ENCODE measurements at places on chromosomes 12 and 14. TPM values are rescaled to one million over a fixed set of nuclear protein-coding genes. Genes with fewer than 3 reads are reported as not detected.

Gene ACYP1
- 8.3 TPM for total RNA-seq

GRCh38 chr14:28762303-28762954, 4.2 kb upstream of the FOXG1 start:
- DNase-seq: no peak

Gene NGB
- not detected for total RNA-seq

GRCh38 chr12:65961190-65962035, 137.1 kb downstream of the HMGA2 start:
- DNase-seq: no peak

DNA sequence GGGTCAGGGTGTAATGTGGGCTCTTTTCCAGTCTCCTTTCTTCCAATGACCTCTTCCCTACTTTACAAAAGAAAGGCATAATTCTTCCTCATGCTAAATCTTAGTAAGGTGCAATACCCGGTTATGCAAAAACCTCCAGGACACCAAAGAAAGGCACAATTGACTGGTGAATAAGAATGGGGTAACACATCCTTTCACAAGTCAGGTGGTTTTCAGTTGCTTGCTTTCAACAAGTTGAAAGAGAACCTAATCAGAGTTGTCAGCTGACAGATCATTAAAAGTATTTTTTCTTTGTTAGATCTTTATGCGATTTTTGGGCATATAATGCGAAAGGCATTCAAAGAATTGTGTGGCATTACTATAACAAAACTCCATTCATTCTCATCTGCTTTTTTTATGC, 1.3 kb upstream of the AEBP2 start:
- no peak for DNase-seq

- DNase-seq: no peak
Observed at GRCh38 chr14:68574906-68575305, 218.0 kb downstream of the ZFP36L1 start.

GRCh38 chr12:11904124-11904523, 166.6 kb upstream of the BCL2L14 start:
- no peak for DNase-seq

DNA sequence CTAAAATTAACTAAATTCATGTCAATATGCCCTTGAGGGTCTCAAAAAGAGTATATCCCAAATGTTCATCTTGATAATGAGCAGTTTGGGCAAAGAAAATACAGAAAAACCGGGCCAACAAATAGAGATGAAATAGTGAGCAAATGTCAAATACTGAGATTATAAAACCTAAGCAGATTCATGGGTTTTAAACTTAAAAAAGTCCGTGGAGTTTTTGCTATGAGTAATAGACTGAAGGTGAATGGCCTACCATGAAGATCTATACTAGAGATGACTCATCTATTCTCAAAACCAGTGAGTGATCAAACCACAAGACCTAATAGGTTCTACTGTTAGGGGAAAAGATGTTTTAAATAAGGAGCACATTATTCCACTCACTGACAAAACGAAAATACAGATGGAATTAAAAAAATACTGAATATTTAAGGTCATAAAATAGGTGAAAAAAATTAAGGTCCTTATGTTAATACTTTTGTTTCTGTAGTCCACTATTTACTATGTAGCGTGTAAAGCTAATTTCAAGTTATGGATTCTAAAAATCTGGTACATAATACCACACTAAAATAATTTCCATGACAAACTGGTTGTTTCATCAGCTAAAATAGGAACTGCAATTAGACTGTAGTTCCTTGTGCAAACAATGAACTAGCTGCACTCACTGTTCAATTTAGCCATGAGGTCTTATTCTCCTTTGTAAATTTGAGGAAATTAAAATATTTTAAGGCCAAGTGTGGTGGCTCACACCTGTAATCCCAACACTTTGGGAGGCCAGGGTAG, 5.0 kb downstream of the HNRNPC start:
- DNase-seq: no peak

DNA sequence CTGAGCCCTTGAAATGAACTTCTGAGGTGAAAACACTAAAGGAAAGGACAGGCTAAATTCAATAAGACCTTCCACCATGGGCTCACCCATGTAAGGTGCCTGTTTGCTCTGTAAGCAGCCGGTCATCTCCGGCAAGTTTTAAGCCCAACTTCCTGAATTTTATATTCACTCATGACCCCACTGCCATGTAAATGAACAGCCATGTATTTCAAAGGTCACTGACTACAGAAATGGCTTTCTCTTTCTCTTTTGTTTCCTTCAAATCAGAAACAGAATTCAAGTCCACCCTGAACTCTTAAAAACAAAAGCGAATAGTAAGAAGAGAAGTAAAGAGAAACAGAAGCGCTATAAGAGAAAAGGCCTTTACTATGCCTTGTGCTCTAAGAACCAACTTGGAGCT, 61.7 kb upstream of the OVCH1 start:
- no peak for DNase-seq

DNA sequence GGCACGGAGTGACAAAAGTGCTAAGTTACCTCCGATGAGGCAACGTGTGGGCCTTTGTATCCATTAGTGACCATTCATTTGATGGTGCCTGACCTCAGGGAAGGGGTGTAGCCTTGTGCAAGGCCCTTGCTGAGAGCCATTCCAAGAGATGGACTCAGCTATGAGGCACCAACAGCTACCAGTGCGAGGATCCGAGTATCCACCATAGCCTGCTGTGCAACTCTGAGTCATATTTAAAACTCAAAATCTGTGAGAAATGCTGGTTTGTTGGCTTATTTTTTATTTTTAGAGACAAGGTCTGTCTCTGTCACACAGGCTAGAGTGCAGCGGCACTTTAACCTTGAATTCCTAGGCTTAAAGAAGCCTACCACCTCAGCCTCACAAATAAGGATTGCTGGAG, 25.1 kb upstream of the WNK1 start:
- no peak for DNase-seq

DNA sequence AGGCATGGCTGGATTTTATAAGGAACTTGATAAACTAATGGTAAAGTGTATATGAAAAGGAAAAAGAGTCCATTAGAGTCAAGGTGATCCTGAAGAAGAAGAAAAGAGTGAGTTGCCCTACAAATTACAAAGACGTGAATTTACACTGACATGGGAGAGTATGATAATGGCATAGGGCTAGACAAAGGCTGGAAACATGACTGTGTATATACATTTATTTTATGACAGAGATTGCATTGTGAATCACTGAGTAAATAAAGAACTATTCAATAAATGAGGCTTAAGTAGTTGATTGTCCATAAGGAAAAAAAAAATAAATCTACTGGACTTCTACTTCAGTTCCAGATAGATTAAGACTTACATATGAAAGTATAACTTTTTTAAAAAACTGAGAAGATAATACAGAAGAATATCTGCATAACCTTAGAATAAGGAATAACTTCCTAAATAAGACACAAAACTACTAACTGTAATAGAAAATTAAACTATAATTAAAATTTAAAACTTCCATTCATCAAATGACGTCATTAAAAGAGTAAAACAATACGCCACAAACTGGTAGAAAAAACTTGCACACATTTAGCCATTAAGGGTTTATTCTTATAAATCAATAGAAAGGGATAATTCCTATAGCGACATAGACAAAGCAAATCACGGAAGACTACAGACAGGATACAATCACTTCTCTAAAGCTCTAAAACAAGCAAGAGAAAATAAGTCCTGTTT, 278.5 kb downstream of the NOVA1 start:
- no peak for DNase-seq

Gene CPNE6
- not detected for total RNA-seq

GRCh38 chr14:90577661-90578282, 180.9 kb downstream of the CALM1 start:
- DNase-seq: no peak

GRCh38 chr14:51395361-51395849, 155.4 kb downstream of the TMX1 start:
- peak; percentile 22 for DNase-seq

DNA sequence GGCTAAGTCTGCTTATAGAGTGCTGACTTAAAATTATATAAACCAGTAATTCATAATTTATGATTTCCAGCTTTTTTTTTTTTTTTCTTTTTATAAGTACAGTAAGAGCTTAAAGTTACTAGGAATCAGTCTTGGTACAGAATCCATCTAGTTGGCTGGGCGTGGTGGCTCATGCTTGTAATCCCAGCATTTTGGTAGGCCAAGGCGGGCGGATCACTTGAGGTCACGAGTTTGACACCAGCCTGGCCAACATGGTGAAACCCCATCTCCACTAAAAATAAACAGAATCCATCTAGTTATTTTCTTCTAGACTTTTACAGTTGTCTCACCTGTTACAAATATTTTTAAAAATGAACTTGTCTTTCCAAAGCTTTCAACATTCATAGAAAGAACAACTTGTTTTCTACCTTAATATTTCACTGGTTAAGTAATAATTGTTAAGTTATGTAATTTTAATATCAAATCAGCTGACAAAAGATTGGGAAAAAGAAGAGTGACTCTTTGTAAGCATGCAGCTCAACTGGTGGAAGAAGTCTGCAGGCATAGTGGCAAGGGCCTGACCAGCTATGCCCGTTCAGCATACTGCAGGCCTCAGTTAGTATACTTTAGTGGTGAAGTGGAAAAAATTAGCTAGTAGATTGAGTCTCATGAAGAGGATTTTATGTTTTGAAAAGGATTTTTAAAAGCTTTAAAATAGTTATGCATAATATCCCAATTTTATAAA, 17.4 kb upstream of the PSMA3 start:
- DNase-seq: no peak

Gene CISTR
- total RNA-seq: not detected

DNA sequence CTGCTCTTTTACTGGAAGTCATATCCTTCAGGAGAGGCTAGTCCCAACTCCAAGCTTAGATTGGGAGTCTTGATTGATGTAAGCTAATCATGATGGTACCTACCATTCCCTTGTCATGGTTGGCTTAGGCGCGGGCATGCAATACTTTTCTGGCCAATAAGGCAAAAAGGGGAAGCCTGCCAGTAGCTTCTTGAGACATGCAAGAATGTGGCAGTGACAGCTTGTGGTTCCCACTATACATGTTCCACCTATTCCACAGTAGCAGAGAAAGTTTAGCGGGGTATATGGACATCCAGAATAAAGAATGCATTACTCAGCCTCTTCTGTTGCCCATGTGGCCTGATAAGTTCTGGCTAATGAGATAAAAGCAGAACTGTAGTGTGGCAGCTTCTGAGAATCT, 55.0 kb downstream of the AP5M1 start:
- no peak for DNase-seq

DNA sequence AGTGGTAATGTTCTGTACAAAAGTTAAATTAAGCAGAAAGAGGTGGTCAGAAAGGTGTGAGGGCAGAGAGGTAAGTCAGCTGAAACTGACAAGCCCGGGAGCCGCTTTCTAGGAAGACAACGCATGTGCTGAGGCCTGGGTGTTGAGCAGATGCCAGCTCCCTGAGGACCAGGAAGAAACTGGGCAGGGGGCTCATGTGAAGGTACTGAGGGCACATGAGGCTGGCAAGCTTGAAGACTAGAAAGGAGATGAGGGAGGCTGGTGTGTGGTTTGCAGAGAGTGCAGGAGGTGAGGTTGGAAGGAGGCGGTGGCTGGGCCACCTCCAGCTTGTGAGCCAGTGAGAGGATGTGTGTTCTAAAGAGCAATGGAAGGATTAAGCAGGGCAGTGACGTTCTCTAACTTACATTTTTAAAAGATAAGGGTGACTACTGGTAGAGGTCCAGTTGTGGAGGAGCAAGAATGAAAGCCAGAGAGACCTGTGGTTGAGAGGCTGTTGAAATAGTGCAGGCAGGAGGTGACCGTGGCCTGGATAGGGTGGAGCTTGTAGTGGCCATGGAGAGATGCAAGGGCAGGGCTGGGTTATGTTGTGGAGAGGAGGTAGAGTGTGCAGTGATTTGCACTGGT, 29.1 kb downstream of the ZNF664 start:
- no peak for DNase-seq

DNA sequence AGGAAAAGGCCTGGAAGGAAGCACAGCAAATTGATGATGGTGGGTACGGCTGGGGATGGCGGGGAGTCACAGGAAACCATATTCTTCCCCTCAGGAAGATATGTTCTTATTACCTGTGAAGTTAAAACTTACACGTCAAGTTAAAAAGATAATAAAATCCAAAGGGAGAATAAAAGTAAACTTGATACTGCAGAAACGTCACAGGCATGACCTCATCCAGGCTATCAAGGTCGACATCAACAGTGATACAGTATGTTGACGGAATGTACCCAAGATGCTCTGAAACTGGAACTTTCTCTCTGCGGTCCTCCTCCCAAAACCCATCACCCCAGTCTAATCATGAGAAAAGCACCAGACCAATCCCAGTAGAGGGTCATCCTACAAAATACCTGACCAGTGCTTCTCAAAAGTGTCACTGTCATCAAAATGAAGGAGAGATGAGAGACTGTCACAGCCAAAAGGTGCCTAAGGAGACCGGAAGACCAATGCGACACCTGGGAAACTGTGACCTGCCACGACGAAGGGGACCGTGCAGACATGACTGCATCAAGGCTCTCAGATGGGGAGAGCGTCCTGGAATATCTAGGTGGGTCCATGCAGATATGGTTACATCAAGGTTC, 74.6 kb downstream of the SCARB1 start:
- DNase-seq: no peak

DNA sequence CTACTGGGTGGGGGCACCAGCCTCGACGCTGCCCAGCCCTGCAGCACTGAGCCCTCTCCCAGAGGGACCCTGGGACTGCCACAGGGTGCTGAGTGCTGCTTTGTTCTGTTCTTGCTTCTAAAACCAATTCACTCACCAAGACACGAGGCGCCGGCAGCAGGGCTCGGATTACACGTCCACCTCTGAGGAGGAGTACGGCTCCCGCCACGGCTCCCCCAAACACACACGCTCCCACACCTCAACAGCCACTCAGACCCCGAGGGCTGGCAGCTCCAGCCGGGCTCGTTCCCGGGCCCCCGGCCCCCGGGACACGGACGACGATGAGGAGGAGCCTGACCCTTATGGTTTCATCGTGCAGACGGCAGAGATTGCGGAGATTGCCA, 24.3 kb downstream of the CEP170B start:
- no peak for DNase-seq

DNA sequence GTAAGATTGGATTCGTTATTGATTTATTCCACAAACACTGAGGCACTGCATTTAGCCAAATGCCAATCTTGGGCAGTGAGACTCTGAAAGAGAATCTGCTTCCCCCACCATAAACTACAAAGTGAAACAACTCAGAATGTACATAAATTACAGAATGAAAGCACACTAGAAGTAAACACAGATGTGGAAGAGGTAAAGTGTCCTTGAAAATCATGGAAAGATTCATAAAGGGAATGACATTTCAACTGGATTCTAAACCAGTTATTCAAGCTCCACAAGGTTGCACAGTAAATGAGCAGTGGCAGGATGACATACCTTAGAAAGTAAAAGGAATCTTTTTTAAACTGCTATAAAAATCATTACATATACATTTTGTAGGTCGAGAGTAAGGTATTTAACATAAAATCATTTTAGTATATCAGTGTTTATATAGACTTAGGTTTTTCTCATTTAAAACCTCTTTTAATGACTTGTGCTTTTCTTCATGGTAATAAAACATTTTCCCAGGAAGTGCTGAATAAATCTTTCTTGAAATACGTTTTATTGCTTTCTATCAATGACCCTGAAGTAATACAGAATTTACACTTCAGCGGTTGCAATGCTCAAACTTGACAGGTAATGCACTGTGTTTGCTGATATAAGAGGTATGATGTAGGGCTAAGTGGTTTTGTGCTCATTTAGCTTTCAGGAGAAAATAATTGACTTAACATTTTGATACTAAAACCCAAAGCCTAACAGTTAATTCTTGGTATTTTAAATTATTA, 270.6 kb downstream of the NAV3 start:
- no peak for DNase-seq

GRCh38 chr12:26841085-26841484, 8.1 kb upstream of the ITPR2 start:
- DNase-seq: no peak

- peak; percentile 55 for DNase-seq
Observed at GRCh38 chr12:30823156-30823699, 68.5 kb upstream of the CAPRIN2 start.

Measured in body of pancreas (tissue), 4 donors.